Cortex of kidney (tissue), 1 donor: ENCODE measurements at places on chromosomes 2 and 18.

GRCh38 chr2:68921646-68922045 is 31.0 kb downstream of the GKN2 start:
- no peak for DNase-seq

DNA sequence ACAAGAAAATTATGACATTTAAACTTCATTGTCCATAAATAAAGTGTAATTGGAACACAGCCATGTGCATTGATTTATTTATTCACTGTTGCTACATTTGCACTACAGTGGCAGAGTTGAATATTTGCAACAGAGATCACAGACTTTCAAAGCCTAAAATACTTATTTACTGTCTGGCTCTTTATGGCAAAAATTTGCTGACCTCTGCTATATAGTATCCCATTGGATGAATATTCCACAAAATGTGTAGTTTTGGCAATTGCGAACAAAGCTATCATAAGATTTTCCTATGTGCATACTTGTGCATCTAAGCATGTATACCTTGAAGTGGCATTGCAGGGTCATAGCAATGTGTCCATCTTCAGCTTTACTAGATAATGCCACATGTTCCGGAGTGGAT is 32.1 kb downstream of the CCDC85A start:
- DNase-seq: no peak

GRCh38 chr2:58871469-58872142 is 630.5 kb upstream of the FANCL start:
- DNase-seq: no peak

DNA sequence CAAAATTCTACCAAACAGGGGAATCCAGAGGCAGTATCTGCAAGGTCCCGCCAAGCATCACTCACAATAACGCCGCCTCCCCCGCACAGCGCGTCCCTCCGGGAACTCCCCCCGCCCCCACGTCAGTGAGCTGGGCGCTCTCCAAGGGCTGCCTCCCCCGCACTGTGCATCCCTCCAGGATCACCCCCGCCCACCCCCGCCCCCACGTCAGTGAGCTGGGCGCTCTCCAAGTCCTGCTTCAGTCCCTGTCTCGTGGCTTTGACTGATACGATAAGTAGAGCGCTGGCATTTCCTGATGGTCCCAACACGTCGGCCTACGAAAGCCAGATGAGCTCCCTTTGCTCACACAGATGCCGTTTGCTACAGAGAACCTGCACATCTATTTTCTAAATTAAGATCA is 130.7 kb upstream of the TPO start:
- DNase-seq: no peak

GRCh38 chr2:43484323-43484930 is 111.4 kb downstream of the THADA start:
- DNase-seq: no peak

DNA sequence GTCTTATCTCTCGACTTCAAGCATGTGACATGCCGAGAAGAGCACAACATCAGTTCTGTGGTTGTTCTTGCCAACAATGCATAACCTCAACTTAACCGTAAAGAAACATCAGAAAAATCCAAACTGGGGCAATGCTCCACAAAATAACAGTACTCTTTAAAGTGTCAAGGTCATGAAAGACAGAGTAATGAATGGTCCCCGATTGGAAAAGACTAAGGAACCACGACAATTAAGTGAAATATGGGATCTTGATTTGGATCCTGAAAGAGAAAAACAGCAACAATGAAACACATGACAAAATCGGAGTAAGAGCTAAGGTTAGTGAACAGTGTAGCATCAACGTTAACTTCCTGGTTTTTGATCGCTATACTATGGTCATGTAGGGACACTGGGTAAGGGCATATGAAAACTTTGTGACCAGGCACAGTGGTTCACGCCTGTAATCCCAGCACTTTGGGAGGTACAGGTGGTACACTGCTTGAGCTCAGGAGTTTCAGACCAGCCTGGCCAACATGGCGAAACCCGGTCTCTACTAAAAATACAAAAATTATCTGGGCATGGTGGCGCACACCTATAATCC is 55.2 kb downstream of the UNC50 start:
- DNase-seq: no peak

DNA sequence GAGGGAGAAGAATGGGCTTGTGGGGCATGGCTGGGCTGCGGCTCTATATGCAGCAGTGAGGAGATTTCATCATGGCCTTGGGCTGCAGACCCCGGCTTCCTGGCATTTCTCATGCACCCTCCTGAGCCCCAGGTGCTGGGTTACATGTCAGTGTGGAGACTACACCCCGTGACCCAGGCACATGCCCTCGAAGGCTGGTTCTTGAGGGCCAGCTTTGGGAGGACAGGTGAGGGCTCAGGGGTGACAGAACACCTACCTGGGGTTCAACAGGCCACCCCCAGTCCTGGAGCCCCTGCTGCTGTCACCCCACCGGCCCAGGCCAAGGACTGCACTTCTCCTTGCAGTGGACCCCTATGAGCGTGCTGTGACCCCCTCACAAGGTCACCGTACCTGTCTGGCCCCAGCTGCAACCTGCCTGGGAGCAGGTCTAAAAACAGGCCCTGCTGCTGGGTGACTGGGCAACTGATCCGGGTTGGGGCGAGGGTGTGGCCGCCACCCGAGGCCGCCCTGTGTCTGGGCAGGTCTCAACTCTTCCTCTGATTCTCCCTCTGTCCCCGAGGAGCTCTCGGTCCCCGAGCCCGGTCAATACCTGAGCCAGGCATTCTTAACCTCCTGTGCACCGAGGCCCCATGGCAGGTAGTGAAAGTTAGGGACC is 94.8 kb upstream of the OTOS start:
- no peak for DNase-seq

DNA sequence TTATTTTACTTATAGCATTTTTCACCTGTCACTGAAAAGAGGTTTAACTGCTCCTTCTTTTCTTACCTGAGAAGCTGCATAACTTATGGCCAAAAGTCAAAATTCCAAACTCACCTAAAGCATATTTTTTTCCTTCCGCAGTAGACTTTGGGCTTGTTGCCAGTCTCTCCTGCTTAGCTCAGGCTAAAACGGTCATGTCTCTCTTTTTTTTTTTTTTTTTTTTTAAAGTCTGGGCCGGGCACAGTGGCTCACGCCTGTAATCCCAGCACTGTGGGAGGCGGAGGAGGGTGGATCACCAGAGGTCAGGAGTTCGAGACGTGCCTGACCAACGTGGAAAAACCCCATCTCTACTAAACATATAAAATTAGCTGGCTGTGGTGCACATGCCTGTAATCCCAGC is 113.5 kb downstream of the RTN4 start:
- no peak for DNase-seq

GRCh38 chr18:47747260-47747795 is 183.1 kb downstream of the SMAD2 start:
- no peak for DNase-seq

DNA sequence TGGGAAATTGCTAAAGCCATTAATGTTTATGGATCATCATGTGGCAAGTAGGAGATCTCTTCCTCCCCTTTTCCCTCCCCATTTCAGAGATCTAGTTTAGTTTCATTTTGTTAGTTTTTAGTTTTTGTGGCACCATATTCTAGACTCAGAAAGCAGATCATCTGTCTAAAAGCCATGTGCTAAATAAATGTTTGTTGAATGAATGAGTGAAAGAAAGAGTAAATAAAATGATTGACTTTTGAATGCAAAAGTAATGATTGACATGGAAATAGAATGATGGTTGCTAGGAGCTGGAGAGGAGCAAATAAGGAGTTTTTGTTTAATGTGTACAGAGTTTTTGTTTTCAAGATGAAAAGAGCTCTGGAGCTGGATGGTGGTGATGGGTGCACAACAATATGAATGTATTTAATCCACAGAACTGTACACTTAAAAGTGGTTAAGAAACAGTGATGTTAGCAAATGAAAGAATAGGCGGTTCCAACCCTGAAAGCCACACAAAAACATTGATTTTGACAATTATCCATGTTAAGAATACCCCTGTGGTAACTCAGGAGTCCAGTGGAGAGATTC is 23.6 kb downstream of the TMEM178A start:
- DNase-seq: no peak

GRCh38 chr18:59501920-59502273 is 142.8 kb upstream of the LMAN1 start:
- no peak for DNase-seq

- DNase-seq: no peak
Measured at GRCh38 chr18:63534615-63535014, 7.6 kb upstream of the SERPINB12 start.

DNA sequence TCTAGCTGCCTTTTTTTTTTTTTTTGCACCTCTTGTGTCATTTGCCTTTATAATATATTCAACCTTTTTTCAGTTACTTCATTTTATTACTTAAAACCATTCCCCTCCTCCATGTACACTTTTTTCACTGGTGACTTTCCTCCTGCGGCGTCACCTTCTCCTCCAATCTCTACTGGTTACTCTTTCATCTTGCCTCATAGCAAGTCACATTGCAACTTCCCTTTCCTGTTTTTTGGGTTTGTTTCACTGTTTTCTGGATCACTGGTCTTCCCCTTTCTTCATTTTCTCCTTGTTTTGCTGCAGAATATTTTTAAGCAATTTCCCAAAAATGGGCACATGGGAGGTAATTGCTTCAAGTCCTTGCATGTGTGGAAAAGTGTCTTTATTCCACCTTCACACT is 37.7 kb upstream of the GPR155 start:
- DNase-seq: no peak

GRCh38 chr2:37907501-37908225 is 17.4 kb upstream of the RMDN2 start:
- no peak for DNase-seq

- no peak for DNase-seq
Measured at GRCh38 chr2:238696331-238696730, 151.6 kb upstream of the TWIST2 start.

- no peak for DNase-seq
Measured at GRCh38 chr2:148501545-148501944, 143.0 kb upstream of the EPC2 start.

- DNase-seq: no peak
Measured at GRCh38 chr2:142075826-142076225, 55.0 kb downstream of the LRP1B start.

GRCh38 chr2:143933946-143934569 is 585.9 kb downstream of the ZEB2 start:
- no peak for DNase-seq

DNA sequence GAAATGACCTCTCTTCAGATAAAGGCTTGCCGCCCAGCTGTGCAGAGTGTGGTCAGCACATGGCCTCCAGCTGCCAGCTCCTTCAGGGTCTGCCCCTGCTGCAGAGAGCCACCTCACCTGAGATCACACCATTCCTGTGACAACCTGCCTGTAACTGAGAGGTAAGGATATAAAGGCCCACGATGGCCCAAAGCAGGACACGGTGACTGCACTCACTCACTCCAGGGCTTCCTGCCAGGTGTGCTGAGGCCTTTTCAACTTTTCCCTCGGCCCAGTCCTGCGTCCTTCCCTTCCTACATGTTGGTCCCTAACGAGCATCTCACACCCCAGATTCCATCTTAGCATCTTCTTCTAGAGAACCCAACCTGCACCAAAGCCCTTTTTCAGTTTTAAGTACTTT is 36.2 kb downstream of the ANKRD44 start:
- DNase-seq: no peak

- DNase-seq: no peak
Measured at GRCh38 chr2:16109368-16109820, 169.0 kb downstream of the MYCN start.

GRCh38 chr18:31931163-31931885 is 11.6 kb downstream of the TRAPPC8 start:
- no peak for DNase-seq

DNA sequence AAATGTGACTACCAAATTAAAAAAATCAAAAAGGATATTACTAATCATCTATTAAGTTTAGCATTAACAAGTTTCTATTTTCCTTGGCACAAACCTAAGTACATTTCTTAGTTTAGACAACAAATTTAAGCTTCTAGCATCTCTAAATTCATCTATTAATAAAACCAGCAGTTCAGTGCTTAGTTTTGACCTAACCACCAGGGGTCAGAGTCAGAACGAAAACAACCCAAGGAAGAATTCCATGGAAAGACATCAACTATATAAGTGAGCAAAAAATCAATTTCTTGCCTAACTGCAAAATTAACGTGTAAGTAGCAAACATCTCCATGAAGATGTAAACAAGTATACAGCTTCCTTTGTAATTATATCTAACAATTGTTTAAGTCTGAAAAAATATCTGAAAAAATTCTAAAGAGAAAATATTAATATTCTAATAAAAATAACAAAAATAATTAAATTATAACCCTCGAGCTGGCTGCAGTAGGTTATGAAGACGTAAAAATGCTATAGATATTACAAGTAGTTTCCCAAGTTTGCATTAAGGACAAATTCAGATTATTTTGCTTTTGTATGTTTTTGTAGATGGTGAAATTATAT is 83.7 kb downstream of the CERKL start:
- no peak for DNase-seq

- DNase-seq: no peak
Measured at GRCh38 chr2:42754776-42755140, 9.2 kb downstream of the OXER1 start.
